LHCN-M2 (cell line): ENCODE measurements at places on chromosomes 7 and 10. TPM values are rescaled to one million over a fixed set of nuclear protein-coding genes. Genes with fewer than 3 reads are reported as not detected.

GRCh38 chr7:47520406-47520805 lies 61.5 kb downstream of the TNS3 start:
- DNase-seq, result peak; percentile 76

The IFIT1B gene
- total RNA-seq, result not detected in 2 replicates

DNA sequence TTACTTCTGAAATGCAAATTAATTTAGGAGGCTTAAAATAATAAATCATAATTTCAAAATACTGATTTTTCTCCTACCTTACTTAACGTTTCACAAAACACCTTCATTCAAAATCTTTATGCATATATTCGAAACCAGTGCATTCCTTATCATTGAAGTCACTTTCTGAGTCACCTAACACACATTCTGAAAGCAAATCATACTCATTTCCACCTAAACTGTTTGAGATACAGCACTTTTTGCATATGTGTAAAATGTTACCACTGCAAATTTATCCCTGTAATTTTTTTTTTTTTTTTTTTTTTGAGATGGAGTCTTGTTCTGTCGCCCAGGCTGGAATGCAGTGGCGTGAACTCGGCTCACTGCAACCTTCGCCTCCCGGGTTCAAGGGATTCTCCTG lies 15.7 kb downstream of the PPP3CB start:
- peak; percentile 56 for DNase-seq

The LEP gene
- total RNA-seq, result not detected in 2 replicates

DNA sequence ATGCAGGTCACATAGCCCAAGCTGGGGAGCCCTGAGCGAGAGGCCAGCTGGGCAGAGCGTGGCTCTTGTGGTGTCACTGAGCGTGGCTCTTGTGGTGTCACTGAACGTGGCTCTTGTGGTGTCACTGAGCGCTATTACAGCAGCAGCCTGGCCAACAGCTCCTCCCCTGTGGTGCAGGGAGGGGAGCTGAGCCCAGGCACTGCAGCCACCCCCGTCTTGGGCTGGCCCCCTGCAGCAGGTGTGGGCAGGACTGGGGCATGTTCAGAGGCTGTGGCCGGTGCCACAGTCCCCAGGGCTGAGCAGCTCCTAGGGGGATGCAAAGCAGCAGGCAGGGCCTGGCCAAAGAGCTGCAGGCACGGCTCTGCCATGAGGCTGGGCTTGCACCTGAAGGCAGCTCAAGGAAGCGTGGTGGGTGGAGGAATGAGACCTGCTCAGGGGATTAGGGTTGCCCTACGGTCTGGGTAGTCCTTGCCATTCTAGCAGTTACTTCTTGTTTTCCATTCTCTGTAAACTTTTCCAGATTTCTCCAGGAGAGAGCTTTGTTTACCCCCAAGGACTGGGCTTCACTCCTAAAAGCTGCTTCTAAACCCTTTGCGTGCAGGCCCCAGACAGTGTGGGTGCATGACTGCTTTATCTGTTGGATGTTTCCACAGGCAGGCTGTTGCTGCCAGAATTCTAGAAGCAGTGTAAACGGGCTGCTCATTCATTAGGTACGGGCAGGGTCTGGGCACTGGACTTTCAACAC lies 29.2 kb downstream of the ZNF783 start:
- no peak for DNase-seq

- no peak for DNase-seq
These were observed 337.4 kb downstream of the CRPPA start for GRCh38 chr7:16083931-16084330.

The C7orf25 gene
- 23.0 and 24.4 TPM in 2 replicates for total RNA-seq

GRCh38 chr10:45034301-45034700 lies 33.6 kb downstream of the ZNF22 start:
- DNase-seq, result no peak

GRCh38 chr7:127733986-127734385 lies 82.0 kb downstream of the SND1 start:
- no peak for DNase-seq

The ARHGAP21 gene
- 63.9 and 65.7 TPM in 2 replicates for total RNA-seq

DNA sequence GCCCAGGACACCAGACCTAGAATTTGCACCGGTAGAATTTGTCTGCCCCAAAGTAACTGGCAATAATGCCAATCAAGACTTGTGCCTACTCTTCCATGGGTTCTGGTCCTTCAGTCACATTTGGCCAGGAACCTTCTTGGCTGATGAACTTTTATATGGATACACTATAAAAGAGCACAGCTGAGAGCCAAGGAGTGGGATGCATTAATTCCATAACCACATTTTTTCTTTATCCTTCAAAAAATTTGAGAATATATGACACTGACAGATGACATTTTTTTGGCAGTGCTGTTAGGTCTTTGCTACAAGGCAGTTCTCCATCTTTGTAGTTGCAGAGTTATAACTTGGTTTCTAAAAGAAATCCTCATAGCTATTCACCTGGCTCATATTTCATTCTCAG lies 129.2 kb upstream of the HDAC9 start:
- no peak for DNase-seq

The LGI1 gene
- total RNA-seq, result not detected in 2 replicates

- DNase-seq, result peak; percentile 62
These were observed 72.4 kb downstream of the ABCC2 start for GRCh38 chr10:99854860-99855259.

DNA sequence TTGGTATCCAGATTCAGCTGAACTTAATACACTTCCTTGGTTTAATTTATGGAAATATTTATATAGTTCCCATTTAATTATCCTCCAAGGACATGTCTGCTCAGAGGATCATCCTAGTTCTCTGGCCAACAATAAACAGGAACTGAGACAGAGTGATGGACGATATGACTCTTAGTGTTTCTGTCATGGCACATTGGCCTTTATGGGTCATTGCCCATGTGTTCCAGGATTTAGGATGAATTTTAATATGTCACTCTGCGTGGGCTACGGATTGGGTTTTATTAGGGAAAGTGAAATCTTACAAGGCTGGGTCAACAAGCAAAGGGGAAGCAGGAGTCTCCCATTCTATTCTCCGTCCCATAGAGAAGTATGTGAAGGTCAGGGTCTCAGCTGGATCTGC lies 18.8 kb upstream of the TNPO3 start:
- DNase-seq, result no peak

DNA sequence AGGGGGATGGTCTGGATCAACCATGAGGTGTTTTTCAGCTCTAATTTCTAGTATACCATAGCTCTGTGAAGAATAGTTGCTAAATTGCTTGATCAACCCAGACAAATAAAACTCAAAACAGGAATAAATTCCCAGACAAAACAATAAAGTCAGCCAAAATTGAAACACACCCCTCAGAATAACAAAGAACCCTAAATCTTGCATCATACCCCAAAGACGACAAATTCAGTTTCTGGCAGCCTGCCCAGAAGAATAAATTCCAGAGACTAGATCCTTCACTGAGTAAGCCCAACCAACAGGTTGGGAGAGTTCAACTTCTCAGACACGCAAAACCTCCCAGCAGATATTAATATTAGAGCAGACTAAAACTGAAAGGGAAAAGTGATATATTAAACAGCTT lies 11.2 kb upstream of the SEM1 start:
- peak; percentile 52 for DNase-seq

DNA sequence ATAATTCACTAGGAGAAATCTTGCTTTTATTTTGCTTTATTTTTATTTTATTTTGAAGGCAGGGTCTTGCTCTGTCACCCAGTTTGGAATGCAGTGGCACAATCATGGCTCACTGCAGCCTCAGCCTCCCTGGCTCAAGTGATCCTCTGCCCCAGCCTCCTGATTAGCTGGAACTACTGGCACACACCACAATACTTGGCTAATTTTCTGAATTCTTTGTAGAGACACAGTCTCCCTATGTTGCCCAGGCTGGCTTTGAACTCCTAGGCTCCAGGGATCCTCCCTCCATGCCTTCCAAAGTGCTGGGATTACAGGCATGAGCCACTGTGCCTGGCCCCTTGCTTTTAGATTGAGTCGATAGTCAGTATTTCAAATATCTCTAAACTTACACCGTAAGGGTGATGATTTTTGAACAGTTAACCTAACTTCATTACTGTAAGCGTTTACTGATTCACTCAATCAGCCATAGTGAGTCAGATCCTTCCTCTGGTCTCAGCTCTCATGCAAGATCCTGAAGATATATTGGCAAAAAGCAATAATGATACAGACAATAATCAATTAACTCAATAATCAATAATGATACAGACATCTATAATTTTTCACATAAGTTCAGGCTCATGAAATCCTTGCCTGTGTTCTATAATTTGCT lies 239.5 kb downstream of the KIAA1217 start:
- DNase-seq, result no peak

The NEUROD6 gene
- not detected in 2 replicates for total RNA-seq

The NME8 gene
- total RNA-seq, result not detected in 2 replicates

DNA sequence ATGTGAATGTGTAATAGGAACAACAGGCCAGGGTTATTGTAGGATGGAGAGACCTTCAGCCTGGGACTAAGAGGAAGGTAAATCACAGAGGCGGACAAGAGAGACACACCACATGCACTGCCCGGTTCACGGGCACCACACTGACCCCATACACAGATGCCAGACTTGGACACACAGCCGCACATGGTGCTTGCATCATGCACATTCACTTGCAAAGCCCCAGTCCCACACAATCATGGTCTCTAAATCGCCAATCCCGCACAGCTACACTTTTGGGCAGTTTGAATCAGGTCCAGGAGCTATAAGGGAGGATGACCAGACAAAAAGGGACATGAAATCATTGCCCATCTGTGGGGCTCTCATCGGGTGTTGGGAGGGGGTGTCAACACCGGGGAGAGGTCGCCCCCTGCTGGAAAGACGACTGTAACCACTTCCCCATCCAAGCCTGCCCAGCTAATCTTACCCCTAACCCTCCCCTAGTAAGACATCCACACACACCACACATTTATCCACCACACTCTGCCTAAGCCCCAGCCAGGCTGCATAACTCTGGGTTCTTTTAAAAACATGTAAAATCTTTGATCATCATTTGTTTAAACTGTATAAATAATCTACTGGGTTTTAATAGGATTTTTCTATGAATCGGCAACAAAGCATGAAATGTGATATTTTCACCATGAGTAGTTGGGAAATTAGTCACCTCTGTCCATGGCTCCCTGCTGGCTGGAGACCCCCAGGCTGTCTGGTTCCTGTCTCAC lies 40.5 kb upstream of the SLF2 start:
- DNase-seq, result peak; percentile 44

- no peak for DNase-seq
These were observed 294.2 kb downstream of the IPMK start for GRCh38 chr10:57973451-57973850.

DNA sequence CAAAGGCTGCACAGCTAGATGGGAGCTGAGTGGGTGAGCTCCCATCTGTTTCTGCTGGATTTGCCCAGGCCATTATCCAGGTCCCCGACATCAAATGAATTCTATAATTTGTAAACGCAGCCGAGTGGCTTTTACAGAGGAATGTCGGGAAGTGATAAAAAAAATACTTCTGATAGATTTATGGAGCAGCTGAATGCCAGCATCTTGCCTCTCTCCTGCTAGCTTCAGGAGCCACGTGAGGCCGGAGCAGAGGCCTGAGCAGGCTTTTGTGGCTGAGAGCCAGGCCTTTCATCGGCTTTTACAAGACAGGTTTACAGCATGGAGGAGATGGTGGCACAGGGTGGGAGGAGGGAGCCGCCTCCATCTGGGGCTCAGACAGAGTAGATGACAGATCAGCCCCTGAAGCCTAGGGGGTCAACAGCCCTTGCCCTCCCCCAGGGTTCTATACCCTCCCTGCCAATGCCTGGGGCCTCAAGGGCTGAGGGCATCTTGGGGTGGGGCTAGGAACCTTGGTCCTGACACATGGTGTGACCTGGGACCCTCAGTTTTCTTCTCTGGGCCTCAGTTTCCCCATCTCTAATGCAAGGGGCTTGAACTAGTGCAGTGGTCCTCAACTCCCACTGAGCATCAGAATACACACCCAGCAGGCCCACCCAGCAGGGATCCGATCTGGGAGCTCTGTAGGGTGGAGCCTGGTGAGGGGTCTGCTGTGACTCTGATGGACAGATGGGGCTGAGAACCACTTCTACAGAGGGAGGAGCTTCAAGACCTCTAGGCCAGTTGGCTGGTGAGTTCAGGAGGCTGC lies 44.2 kb upstream of the PCBD1 start:
- no peak for DNase-seq

DNA sequence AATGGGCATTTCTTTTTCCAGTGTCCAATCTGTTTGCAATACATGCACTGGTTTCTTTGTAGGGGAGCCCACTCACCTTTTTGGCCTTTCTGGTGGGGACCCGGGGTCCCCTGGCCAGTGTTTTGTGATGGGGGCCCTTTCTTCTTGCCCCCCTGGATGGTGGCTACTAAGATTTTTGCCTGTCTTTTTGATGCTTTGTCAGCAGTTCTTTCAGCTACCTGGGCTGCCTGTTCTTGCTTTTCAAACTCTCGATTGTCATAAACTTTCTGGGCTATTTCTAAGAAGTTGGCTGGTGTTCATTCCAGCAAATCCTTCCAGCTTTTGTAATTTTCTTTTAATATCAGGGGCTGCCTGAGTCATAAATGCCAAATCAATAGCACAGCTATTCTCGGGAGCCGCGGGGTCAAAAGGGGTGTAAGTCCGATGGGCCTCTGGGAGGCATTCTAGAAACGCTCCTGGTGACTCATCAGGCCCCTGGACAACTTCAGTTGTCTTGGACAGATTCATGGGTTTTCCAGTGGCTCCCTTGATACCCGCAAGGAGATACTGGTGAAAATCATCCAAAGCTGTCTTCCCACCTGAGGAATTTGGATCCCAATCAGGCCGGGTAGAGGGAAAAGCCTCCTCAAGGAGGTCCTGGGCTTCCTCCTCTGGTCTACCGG lies 79.0 kb downstream of the PRR15 start:
- no peak for DNase-seq

GRCh38 chr10:78211561-78212051 lies 177.9 kb downstream of the RPS24 start:
- peak; percentile 57 for DNase-seq

GRCh38 chr10:109259293-109259692 lies 664.0 kb downstream of the XPNPEP1 start:
- DNase-seq, result peak; percentile 81

DNA sequence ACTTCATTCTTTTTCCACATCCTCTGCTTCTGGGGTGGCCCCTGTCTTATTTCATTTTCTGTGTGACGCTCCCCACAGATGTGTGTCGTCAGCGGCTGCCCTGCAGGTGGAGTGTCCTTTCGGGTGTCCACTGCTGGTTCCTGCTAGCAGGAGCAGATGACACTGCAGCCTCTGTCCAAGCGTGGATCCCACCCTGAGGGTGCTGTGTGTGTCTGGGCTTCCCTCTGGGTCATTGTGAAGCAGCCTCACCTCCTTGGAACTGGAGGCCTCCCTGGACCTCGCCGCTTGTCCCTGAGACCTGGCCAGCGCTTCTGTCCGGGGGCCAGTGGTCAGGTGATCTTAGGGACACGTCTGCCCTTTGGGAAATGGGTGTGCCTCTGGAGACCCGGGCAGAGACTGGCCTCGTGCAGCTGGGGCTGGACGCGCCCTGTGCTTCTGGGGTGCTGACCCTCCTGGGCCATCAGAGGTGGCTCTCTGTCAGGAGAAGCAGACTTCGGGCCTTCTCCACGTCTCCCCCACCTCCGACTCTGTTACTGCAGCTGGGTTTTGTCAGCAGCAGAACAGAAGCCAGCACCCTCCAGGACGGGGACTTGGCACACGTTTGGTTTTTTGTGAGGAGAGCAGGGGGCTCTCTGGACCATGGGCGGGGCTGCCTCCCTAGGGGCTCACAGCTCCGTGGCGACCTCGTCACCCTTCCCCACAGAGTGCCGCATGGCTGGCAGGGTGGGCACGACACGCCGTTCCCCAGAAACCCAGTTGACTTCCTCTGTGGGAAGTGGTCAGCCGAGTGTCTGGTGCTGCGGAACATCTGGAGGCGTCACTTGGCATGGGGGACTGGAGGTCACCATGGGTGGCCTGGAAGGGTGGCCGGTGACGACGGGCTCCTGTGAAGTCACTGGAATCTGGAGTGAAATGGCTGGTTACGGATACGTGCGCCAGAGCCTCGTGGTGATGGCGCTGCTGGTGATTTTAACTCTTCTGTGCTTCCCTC lies 48.4 kb downstream of the INPP5A start:
- DNase-seq, result no peak

The SFTPA1 gene
- total RNA-seq, result not detected in 2 replicates

The FUOM gene
- 20.1 and 21.2 TPM in 2 replicates for total RNA-seq
